ENCODE measurements at places on chromosomes 12 and 14.

GRCh38 chr12:112875608-112876007 lies 31.2 kb upstream of the OAS1 start:
- no peak for DNase-seq

GRCh38 chr12:104510145-104510872 lies 53.6 kb downstream of the CHST11 start:
- no peak for DNase-seq

DNA sequence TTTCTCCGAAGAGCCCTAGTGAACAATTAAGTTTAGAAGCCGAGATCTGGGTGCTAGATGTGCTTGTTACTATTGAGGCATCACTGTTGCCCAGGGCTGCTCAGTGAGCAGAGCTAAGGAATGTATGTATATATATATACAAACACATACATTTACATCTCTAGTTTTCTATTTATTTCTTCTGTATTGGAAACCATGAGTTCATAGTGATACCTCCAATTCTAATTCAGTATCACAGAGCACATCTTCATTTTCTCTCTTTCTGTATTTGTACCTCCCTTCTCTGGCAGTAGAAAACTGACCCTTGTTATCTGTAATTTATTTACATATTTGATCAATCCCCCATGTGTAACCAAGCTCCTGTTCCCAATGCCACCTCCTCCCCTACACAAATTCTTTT lies 40.7 kb upstream of the FUT8 start:
- no peak for DNase-seq

DNA sequence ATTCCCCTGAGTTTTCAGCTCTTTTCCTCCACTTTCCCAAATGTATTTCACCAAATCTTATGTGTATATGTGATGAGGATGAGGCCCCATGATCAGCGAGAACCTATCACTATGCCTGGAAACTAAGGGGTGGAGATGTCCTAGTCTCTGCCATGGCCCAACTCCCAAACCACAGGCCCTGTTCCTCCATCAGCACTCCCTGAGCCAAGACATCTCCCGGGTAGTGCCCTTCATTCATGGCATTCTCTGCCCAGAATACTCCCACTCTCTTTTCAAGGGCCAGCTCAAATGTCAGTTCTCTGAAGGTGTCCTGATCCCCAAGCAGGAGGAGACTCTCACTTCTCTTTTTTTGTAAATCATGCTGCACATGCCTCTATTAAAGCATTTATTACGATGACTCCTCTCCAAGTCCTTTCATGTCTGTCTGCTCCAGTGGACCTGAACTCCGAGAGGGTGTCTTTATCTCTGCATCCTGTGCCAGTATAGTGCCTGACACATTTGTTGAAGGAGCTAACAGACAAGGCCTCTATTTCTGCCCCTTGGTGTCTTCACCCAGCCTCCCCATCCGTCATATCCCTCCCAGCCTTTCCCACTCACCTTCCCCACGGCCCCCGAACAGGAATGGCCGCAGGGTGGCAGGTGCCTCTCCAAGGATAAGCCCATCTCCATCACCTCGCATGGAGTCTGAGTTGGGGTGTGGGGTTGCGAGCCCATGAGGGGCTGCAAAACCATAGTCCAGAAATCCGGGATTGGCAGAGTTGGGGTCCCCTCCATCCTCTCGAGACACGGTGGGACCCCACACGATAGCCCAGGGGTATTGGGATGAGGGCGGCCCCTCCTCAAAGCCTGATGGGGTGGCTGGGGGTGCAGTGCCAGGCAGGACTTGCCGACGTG lies 3.7 kb downstream of the PIANP start:
- DNase-seq = no peak

GRCh38 chr12:126648074-126648473 lies 1582.8 kb downstream of the AACS start:
- no peak for DNase-seq

- no peak for DNase-seq
Measured at GRCh38 chr12:52346593-52346992, 20.7 kb downstream of the KRT85 start.

- DNase-seq = no peak
Measured at GRCh38 chr12:1842183-1842904, 22.0 kb downstream of the LRTM2 start.

GRCh38 chr12:46915082-46915481 lies 89.3 kb upstream of the SLC38A4 start:
- no peak for DNase-seq

- DNase-seq = no peak
Measured at GRCh38 chr12:88544991-88545980, 35.0 kb downstream of the KITLG start.

- DNase-seq = no peak
Measured at GRCh38 chr12:58765653-58766512, 154.4 kb downstream of the LRIG3 start.

GRCh38 chr12:75154388-75154787 lies 55.3 kb downstream of the KCNC2 start:
- no peak for DNase-seq

DNA sequence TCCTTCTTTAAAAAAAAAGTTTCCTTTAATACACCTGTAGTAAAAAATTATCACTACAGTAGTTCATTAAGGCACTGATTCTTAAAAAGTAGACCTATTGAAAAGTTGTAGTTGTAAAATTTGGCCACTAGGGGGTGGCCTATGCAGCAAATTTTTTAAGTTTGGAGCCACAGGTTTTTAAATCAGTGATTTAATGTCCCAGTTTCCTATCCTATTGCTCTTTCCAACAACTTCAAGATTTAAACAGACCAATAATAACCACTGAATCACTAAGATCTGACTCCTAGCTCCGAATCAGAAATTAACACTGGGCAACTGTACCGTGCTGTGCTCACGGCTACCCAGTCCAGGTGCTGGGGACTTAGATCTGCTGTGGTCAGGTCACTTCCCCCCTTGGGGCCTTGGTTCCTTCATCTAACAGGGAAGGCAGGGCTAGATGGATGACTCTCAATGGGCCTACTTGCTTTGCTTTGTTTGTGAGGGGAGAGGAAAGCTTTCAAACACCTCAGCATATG lies 279.3 kb downstream of the MED13L start:
- no peak for DNase-seq

- no peak for DNase-seq
Measured at GRCh38 chr12:127489061-127489460, 777.9 kb upstream of the TMEM132C start.

DNA sequence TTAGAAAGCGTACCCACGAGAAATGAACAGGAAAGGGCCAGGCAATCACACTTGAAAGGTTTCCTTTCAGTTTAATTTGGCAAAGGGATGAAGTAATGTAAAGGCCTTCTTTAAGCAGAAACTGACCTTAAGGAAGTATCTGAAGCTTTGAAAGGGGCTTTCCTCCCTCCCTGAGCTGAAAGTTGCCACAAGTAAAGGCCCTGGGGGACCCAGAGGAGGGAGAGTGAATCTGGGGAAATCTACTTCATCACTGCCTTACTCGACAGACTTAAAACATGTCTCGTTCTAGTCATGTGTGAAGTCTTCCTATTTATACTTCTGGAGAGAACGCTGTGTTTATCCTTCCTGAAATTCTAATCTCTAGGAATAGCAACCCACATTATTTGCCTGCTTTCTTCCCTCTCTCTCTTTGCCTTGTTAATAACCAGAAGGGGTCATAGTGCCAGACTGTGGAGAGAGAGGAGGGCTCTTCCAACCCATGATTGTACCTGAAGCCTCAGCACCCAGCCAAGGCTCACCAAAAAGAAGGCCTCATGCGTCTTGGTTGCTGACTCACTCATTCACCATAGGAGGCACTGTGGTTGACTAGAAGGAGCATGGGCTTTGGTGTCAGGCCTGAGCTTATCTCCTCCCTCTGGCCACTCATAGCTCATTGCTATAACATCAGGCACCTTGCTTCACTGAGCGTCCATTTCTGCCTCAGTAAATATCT lies 10.2 kb upstream of the GPX2 start:
- no peak for DNase-seq

- DNase-seq = peak; percentile 57
Measured at GRCh38 chr12:116910645-116911451, at the start of gene FBXW8. TSS of gene FBXW8 (plus strand) at chr12:116910950. CDS start at chr12:116911038, 88 bp downstream.

DNA sequence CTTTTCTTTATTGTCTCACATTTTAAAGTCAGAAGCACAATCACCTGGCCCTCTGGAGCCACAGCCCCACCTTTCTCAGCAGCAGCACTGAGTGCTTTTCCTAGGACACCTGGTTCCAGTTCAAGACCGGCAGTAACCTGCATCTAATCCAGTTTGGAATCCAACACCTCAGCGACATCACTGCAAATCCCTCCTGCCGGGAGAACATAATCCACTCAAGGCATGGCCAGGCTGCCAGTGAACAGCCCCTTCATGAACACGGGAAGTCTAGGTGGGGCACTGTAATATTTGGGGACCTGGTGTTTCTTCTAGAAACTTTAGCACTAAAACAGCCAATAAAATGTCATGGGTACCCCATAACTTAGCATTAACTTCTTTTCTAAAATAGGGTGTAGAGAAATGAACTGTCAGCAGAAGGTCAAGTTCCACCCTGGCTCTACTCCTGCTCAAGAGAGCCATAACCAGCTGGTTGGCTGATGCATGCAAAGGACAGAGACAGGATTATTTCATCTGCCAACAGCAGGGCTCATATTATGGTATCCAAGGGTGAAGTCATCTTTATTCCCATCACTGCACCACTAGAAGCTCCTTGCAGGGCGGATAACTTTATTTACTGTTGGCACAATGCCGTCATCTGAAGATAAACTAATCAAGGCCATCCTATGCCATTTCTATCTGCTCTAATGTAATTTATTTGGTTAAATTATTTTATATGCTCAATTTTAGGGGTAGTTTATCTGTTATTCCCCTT lies 76.7 kb downstream of the TTC7B start:
- DNase-seq = no peak

- no peak for DNase-seq
Measured at GRCh38 chr14:68516342-68516741, 276.5 kb downstream of the ZFP36L1 start.

DNA sequence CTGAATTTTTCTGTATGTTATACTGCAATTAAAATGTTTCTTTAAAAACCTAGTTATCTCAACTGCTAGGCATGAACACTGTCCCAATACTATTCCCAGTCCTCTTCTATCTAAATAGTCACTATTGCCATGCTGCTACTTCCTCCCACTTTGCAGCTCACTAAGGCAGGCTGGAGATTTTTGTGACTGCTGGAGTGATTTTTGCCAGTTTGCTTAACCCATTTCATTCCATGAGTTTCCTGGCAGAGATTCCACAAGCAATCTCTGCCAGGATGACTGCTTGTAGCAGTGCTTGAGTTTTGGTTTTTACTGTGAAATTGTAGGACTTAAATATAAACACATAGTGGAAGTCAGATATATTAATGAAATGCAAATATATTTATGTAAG lies 80.8 kb downstream of the BHLHE41 start:
- DNase-seq = no peak

DNA sequence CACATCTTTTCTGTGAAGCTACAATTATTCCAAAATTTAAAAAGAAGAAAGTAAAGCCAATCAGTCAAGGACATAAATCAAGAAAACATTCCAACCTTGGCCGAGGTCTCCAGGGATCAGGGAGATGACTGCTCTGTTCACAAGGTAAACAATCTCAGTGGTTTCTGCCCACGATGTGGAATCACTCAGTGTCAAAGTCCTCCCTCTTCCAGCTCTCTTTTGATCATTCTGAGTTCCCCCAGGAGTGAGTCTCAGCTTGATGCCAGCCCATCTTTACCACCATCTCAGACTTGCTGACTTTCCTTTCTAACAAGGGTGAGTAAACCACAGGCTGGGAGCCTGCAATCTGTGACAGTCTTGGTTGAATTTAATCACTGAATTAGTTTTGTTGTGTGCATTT lies 4.8 kb upstream of the SERPINA9 start:
- no peak for DNase-seq

DNA sequence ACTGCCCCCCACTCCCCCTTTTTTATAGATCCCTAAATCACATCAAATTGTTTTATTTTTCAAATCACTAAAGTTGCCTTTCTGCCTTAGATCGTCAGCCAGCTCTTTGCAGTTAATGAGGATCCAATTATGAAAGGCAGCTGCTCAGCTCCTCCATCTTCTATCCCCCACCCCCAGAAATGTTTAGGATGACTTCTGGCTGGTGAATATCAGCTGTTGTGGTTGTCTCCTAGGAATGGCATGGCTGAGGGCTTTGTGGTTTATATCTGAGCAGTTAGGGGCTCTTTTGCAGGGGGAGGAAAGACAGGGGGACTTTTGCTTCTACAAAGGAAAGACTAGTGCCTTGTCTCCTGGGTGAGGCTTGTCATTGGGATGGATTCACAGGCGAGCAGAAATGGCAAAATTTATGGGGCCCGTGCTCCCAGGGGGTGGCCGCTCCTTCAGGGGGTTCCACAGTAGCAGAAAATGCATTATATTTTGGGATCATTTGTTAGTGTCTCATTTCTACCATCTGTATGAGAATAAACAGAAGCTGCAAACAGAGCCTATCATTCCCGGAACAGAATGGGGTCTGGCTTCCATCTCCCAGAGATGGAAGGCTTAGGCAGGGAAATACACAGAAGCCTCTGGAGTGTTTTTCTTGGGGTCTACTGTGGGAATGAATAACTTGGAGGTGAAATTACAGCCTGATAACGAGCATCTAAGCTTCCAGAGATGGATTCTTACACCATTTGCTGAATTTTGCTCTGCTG lies 6.5 kb downstream of the JDP2 start:
- no peak for DNase-seq

- DNase-seq = no peak
Measured at GRCh38 chr12:57592551-57593165, 1.7 kb downstream of the PIP4K2C start.

DNA sequence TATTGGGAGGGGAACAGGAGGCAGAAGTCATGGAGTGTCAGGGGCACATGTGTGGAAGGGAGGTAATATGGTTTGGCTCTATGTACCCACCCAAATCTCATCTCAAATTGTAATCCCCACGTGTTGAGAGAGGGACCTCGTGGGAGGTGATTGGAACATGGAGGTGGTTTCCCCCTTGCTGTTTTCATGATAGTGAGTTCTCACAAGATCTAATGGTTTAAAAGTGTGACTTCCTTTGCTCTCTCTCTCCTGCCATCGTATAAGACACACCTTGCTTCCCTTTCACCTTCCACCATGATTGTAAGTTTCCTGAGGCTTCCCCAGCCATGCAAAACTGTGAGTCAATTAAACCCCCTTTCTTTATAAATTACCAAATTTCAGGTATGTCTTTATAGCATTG lies 41.6 kb upstream of the CDK17 start:
- DNase-seq = no peak

GRCh38 chr12:19140381-19141236 lies 11.1 kb downstream of the PLEKHA5 start:
- DNase-seq = no peak

DNA sequence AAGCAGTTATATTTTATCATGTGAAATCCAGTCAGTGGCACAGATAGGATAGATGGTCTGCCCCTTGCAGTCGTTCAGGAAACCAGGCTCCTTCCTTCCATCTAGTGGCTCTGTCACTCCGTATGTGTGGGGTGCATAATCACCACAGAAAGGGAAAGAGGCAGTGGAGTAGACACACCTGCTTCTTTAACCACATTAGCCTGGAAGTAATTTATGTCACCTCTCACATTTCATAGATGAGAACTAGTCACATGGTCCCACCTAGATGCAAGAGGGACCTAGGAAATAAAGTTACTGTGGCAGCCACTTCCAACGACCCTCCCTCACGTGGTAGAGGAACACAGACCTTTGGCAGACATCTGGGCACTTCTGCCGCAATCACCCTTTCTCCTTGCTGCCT lies 14.2 kb upstream of the RNU6-8 start:
- no peak for DNase-seq

All from stimulated activated effector memory CD8-positive, alpha-beta T cell treated with anti-CD3 and anti-CD28 coated beads, Interleukin-12 subunit alpha, Interleukin-12 subunit beta, amount 100 ng/mL, for 72 hours (primary cell).